ENCODE measurements at places on chromosomes 4 and X.
A peak's percentile ranks its signal among the peaks of the same experiment; 100 is the strongest.

DNA sequence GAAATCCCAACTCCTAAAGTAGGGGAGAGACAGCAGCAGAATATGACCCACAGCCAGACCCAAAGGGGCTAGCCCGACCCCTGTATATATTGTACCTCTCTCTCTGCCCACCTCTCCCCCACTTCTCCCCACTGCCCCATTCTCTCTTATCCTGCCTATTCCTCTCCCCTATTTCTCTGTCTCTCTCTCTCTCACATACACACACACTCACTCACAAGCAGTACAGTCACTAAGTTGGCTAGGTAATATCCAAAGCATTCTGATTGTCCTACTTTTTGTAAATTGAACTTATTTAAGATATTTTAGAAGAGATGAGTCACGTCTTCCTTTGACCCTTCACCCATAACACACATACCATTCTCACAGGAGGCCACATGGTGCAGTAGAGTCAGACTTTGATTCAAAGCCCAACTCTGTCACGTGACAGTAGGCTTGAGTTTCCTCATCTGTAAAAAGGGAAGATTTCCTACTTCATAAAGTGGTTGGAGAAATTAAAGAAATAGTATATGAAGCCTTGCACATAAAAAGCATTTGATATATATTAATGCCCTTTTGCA lies 29.5 kb downstream of the SRPX2 start:
- DNase-seq, result no peak

DNA sequence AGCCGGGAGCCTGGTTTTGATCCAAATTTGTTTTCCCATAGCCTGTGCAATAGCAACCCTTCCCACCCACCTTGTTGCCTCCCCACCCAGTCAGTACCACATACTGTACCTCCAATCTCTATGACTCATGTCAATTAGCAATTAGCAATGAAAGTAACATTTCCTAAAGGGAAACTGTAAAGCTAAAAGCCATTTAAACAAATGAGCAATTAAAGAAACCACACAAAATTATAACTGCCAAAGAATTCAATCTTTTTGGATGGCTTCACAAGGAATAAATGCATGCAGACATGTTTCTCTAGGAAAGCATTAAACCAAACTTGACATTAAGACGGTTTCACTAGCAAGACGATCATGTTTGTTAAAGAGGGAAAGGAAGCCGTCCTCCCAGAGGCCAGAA lies 169.0 kb upstream of the MAP3K15 start:
- DNase-seq, result no peak

DNA sequence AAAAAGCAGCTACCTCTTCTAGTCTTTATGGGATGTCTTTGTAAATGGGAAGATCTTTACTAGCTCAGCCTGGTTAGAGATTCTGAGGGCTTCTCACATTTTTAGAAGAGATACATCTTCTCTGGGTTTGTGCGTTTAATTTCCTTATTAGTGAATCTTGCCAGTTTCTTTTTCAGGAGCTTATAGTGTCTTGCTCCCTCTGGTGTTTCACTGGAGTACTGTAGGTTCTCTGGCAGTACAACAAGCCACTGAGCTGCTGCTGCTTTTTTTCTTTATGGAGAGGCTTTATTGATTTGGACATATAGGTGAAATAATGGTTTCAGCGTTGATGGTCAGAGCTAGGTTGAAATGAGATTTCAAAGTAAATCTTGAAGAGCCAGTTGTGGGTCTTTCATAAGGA lies 82.9 kb downstream of the LAS1L start:
- no peak for DNase-seq

DNA sequence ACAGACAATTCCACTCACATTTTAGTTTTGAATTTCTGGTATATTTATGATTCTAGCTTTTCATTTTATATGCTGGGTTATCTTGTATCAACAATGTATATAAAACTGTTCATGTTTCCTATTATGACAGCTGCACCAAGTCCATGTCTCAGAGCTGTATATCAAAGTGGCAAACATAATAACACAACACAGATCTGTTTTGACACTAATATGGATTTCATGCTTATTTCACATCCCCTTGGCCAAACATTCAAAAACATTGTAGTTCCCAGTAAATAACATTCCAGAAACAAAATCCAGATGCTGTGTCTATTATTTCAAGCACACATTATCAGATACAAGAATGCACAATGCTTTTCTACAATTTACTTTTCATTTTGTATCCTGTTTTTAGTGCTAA lies 380.6 kb upstream of the MAGEB2 start:
- no peak for DNase-seq

DNA sequence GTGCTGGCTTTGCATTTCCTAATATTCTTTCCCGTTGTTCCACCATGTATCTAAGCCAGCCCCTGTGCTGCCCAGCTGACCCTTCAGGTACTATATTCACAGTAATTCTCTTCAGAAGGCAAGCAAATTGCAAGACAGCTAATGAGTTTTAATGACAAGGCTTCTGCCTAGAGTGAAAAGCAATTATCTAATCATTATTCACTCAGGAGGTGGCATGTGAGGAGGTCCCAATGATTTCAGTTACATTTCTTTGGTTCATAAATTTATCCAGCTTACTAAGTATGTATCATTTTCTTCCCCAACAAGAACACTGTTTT lies 123.0 kb downstream of the RASGEF1B start:
- no peak for DNase-seq

GRCh38 chr4:48315728-48316630 lies 25.4 kb upstream of the SLAIN2 start:
- DNase-seq, result peak; percentile 76

GRCh38 chr4:140222171-140222570 lies 68.2 kb upstream of the MAML3 start:
- no peak for DNase-seq

- DNase-seq, result no peak
Observed at GRCh38 chrX:12159799-12160198, 21.5 kb downstream of the FRMPD4 start.

GRCh38 chrX:107323786-107324492 lies 117.5 kb downstream of the DNAAF6 start:
- no peak for DNase-seq

- DNase-seq, result no peak
Observed at GRCh38 chr4:117941611-117942010, 92.7 kb upstream of the NDST3 start.

GRCh38 chr4:177555007-177555574 lies 112.9 kb upstream of the AGA start:
- DNase-seq, result no peak

GRCh38 chr4:152246659-152247058 lies 289.2 kb downstream of the FBXW7 start:
- no peak for DNase-seq

- no peak for DNase-seq
Observed at GRCh38 chr4:159013692-159014091, 89.2 kb upstream of the RAPGEF2 start.

GRCh38 chr4:185238750-185239149 lies 29.4 kb downstream of the SNX25 start:
- no peak for DNase-seq

GRCh38 chr4:8021796-8022195 lies 82.1 kb upstream of the AFAP1 start:
- no peak for DNase-seq

- DNase-seq, result no peak
Observed at GRCh38 chr4:84683064-84683850, 100.3 kb downstream of the CDS1 start.

DNA sequence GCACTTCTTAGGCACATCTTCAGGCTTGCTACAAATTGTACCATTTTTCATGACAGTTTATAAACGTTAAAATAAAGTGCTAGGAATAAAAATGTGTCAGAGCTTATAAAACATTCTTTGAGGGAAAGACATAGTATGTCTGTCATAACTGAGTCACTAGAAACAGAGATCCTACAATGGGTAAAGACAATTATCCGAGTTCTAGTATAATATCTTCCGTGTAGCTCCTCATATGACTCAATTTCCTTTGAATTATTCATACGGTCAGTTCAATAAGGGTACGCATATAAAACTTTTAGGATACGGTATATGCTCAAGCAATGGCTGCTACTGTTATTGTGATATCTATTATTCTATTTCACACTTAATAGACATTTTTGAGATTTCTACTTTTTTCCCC lies 349.1 kb downstream of the PCDH10 start:
- DNase-seq, result no peak

- DNase-seq, result no peak
Observed at GRCh38 chr4:108649863-108650211, 562 bp upstream of the OSTC start.

- DNase-seq, result no peak
Observed at GRCh38 chr4:88893961-88894360, 163.0 kb downstream of the FAM13A start.

DNA sequence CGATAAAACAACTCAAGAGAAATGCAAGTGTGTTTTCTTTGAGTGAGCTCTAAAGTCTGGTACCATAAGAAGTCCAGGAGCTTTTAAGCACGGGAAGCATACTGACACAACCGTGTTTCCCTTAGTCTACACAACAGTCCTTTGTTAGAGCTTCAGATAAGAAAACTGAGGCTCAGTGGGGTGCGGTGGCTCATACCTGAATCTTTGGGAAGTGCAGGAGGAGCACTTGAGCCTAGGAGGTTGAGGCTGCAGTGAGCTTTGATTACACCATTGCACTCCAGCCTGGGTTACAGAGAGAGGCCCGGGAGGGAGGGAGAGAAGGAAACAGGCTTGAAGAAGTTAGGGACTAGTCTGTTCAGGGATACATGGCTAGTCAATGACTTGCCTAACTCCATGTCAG lies 21.9 kb downstream of the LEF1 start:
- no peak for DNase-seq

- DNase-seq, result no peak
Observed at GRCh38 chr4:105474099-105474518, 247 bp upstream of the PPA2 start.

GRCh38 chrX:109294097-109294814 lies 187.6 kb downstream of the GUCY2F start:
- no peak for DNase-seq

DNA sequence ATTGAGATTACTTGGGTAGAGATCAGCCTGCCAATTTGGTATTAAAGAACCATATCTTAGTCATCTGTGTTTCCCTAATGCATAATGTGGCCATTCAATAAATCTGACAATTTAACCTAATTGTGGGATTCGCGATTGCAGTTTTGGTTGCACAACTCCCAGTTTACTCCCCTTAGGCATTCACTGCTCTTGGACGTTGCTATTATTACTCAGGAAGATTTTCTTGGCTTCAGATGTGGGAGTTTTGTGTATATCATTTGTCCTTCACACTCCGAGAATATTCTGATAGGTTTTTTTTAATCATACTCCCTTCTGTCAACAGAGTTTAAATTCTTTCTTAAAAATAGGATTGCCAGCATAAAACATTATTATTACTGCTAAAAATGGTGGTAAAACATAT lies 22.0 kb upstream of the TRPC3 start:
- no peak for DNase-seq

GRCh38 chr4:129788486-129788885 lies 692.5 kb downstream of the C4orf33 start:
- DNase-seq, result peak; percentile 8

DNA sequence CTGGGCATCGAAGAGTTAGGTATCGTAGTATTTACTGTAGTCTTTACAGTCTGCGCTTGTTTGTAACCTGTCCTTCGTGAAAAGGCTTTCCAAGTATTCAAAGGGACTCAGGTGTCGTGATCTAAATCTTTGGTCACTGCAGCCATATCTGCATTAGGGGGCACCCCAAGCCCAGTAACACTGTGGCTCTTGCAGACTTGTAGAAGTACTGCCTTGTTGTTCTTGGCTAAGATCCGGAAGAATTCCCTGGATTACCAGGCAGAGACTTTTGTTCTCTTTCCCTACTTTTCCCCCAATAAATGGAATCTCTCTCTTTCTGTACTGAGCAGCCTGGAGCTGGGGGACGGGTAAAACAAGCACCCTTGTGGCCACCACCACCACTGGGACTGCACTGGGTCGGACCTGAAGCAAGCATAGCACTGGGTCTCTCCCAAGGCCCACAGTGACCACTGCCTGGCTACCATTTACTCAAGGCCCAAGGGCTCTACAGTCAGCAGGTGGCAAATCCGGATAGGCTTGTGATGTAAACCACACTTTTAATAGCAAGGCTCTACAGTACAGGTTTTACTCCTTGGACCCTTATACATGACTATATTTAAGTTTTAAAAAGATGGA lies 12.0 kb downstream of the CXorf58 start:
- DNase-seq, result no peak

GRCh38 chr4:5365071-5366008 lies 314.1 kb downstream of the STK32B start:
- no peak for DNase-seq

GRCh38 chrX:39682778-39683177 lies 415.0 kb downstream of the BCOR start:
- no peak for DNase-seq

GRCh38 chr4:74990276-74990875 lies 57.5 kb downstream of the PARM1 start:
- no peak for DNase-seq

DNA sequence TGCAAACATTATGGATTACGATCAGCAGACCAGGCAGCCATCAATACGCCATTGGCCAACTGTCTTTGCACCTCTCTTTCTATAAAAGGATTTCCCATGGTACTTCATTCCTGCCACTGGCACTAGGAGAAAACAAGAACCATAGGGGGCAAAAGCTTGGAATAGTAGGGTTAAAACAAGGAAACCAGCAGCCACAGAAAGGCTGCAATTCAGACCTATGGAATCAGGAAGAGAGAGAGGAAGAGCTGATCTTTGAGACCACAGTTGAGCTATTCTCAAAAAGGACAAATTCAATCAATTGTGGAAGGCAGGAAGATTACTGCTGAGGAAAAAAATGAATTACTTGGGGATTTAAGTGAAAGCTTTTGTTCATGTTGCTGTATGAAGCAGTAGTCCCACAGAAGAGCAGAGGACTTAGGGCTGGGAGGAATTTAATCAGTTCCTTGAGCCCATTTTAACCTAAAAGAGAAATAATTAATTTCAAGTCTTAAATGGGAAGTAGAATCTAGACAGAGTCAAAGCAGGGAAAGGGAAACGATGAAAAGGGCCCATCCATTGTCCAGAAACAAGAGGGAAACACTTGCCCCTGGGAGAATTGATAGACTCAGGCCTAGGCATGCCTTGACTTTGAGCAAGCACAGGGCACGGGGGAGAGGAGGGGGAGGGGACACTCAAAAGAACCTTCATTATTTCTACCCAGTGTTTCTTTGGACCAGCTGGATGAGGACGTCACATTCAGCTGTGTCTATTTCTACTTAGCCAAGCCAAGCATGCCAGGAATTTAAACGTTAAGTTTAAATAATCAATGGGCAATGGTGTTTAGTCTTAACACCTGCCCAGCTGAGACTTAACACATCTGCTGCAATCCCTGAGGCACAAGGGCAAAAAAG lies 50.7 kb downstream of the SCD5 start:
- DNase-seq, result no peak

GRCh38 chr4:184769141-184769765 lies 35.4 kb upstream of the CENPU start:
- no peak for DNase-seq
